HTR-8/SVneo (cell line): ENCODE measurements at places on chromosomes 2 and 18.

DNA sequence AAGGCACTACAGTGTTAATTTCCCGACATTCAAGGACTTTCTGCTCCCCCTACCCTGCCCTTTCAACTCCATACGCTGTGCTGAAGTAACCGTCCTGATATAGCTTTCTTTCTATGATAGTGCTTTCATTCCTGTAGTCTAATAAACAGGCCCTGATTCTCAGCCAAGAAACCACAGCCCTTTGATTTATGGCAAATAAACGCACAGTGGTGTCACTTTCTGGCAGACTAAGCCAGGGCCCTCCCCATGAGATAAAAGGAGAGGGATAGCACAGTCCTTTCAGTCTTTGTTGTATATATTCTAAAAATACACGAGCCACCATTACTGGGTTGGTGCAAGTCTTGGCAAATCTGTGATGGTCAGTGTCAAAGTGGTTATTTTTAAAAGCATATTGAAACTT lies 291.2 kb downstream of the ALPK2 start:
- no peak for DNase-seq

GRCh38 chr2:159531475-159531874 lies 84.9 kb downstream of the BAZ2B start:
- DNase-seq, result no peak

GRCh38 chr2:10221976-10222870 lies 80.5 kb upstream of the HPCAL1 start:
- DNase-seq, result no peak

GRCh38 chr2:14385043-14385442 lies 247.5 kb upstream of the LRATD1 start:
- no peak for DNase-seq

DNA sequence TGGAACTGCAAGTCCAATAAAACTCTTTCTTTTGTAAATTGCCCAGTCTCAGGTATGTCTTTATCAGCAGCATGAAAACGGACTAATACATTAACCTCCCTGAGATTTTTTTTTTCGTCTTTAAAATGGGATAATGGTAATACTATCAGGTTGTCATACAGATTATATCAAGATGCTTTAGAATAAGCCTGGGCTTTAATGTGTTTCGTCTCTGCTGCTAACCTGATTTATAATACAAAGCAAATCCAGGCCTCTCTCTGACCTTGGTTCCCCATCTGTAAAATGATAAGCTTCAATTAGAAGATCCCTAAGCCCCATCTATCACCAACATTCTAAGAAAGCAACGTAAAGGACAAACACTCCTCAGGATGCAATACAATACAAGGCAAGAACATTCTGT lies 283.5 kb downstream of the LRATD1 start:
- no peak for DNase-seq

GRCh38 chr2:64808092-64808491 lies 154.4 kb upstream of the SERTAD2 start:
- no peak for DNase-seq

DNA sequence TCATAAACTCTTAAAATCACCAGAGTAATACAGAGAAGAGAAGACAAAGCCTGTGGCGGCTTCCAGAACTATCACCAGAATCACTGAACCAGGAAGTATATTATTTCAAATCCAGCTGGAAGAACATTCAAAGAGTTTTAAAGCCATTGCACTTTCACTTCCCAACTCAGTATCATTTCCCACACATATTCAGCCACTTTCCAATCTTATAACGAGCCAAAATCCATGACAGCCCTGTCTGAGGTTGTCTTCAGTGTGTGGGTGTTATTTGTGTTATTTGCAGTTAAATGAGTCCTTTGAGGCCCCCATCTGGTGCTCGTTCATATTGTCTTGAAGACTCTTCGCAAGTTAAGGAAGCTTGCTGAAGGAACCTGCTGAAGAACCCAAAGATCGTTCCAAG lies 559.9 kb downstream of the TSN start:
- DNase-seq, result no peak

DNA sequence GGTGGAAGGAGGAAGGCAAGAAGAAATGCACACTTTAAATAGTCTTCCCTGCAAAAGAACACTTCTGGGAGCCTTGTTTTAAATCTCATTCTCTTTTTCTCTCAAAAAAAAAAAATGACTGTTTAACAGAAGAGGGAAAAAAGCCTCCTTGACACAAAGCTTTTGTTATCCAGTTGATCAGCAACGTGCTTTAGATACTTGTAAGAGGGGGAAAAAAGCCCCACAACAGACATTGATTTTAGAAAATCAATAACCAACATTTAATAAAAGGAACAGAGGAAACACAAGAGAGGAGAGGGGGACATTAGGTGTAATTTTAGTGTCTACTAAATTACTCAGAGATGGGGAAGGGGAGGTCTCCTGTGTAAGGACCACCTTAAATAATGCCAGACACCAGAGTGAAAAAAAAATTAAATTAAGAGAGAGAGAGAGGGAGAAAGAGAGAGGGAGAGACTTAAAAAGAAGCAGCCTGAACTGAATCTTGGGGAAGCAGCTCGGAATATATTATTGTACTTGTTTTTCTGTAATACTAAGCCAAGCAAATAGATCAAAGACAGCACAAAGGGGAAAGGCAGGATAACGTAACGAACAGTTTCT lies 4.7 kb downstream of the ZEB2 start:
- no peak for DNase-seq

- no peak for DNase-seq
Measured at GRCh38 chr2:153408710-153409385, 69.7 kb downstream of the RPRM start.

GRCh38 chr2:54099829-54100585 lies 15.4 kb upstream of the ACYP2 start:
- no peak for DNase-seq

GRCh38 chr2:222813177-222813843 lies 47.5 kb upstream of the ACSL3 start:
- DNase-seq, result no peak

- no peak for DNase-seq
Measured at GRCh38 chr18:56841836-56842235, 190.7 kb downstream of the WDR7 start.
